ENCODE measurements at places on chromosomes 3 and 15.
A peak's percentile ranks its signal among the peaks of the same experiment; 100 is the strongest.

DNA sequence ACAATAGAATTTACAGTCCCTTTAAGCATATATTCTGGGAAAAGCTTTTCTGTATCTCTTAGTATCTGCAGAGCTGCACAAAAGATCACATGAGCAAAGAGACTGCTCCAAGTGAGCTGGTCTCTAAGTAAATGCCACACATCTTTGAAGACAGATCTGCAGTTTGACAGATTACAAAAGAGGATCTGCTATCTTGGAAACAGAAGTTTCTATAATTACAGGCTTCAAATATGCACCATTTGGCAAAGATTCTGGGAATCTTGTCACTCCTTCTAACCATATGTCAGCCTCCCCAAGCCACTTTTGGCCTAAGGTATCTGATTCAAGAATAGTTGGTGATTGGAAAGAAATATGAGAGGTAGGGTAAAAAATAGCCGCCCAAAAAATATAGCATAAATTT, 9.6 kb upstream of the CFAP44 start:
- no peak for DNase-seq

DNA sequence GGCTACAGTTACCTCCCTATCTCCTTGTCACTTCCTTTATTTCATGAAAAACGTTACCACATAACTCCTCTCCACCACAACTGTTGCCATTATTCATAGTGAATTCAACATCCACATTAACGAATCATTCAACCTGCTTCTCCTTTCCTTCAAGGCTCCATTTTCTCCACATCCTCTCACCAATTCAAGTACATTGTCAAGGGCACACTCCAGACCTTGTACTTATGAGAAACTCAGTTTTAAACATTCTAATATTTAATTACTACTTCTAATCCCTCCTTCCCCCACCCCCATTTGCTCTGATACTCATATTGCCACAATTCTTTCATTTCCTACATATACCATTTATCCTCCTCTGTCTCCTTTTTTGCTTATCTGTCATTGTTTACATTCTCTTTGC, 871.2 kb downstream of the TUSC7 start:
- DNase-seq, result no peak

- DNase-seq, result no peak
These were observed 1.6 kb upstream of the TTLL3 start for GRCh38 chr3:9808345-9809037.

- DNase-seq, result no peak
These were observed 1021.0 kb downstream of the EPHA3 start for GRCh38 chr3:90128391-90128790.

GRCh38 chr15:90641581-90642463, 75.3 kb upstream of the BLM start:
- DNase-seq, result no peak

DNA sequence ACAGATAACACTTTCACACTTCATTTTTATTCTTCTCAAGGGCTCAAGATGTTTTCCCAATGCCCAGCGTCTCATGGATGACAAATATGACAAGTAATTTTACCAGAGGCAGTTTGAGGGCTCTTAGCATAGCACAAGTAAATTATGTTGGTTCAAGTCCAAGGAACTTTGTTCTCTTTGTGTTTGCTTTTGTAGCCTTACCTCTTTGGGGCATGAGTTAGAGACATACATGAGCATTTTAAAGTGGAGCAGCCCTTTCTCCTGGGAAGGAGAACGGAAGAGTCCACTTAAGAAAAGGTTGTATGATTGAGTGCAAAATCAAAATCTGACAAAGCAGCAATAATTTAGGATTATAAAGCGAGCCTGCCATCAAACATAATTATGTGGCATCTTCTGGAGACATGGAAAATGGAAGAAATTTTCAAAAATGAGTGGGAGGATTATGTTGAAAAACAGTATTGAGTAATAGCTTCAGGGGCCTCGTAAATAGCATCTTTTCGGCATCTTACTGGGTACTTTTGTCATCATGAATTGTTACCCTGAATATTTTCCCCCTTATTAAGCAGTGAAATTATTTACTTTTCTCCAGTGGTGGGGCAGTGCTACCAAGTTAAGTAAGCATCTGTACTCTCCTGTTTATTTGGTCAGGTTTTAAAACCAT, 65.9 kb downstream of the PGPEP1L start:
- DNase-seq, result no peak

- no peak for DNase-seq
These were observed 28.5 kb upstream of the LRRC34 start for GRCh38 chr3:169841171-169841570.

DNA sequence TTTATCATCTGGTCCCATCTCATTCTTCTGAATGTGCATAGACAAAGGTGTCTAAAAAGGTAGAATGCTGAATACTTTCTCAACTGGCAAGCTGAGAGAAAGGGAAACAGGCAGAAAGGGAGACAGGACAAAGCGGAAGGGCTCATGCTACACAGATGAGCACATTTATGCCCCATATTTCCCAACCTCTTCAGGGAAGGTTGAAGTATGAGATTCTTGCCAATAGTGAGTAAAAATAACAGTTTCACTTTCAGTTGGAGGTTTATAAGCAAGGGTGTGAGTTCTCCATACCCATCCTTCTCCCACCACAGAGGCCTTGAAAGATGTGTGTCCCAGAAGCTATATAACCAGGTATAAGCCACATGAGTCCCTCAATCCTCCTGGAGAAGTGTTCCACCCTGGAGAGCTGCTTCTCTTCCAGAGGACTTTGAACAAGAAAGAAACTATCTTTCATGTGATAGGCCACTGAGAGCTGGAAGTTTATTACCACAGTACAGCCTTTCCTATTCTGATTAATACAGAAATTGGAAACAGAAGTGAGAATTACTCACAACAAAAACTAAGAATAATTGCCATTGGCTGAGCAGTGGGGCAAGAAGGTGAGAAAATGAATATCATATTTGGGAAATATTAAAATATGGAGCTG, 709.4 kb upstream of the NR2F2 start:
- DNase-seq, result no peak

- no peak for DNase-seq
These were observed 384.1 kb downstream of the CADM2 start for GRCh38 chr3:85342915-85343314.

GRCh38 chr15:46278062-46278461, 643.2 kb downstream of the SQOR start:
- no peak for DNase-seq

DNA sequence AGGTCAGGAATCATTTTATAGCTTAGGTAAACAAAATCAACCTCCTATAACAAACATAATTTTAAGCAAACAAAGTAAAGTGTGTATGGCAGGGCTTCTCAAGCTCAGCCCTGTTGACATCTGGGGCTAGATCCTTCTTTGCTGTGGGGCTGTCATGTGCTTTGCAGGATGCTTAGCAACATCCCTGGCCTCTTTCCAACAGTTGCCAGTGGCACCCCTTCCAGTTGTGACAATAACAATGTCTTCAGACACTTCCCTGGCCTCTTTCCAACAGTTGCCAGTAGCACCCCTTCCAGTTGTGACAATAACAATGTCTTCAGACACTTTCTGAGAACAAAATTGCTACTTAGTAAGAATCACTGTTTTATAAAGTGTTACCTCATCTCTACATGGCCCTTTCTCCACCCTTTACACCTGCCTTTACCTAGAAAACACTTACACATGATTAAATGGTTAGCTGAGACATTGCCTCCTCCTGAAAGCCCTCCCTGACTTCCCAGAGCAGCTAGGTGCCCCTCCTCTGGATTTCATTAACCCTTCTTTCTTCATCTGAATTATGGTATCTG, 194.0 kb upstream of the LMCD1 start:
- no peak for DNase-seq

DNA sequence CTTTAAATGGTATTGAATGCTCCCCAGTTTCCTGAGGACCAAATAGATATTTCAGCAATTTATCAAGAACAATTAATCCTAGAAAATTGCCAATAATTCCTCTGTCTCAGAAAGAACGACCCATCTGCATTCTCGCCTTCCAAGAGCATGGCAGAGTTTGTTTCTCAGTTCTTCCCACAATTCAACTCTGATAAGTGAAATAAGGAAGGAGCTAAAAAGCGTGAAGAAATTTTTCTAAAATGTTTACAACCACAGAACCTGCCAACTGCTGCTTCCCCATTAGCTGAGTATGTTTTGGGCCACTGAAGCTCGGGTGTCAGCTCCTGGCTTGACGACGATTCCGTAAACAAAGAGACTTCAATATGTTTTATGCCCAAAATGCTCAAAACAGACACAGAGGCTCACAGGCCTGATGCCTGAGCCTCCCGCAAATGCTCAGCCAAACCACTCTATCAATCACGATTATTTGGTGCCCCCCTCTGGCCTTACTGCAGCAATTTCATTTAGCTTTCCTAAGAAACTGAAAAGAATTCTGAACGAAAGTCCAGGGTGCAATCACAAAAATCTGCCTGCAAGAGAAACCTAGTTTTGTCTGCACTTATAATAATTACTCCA, 259.2 kb upstream of the CCDC54 start:
- peak; percentile 79 for DNase-seq

GRCh38 chr3:104291437-104291851, 1075.3 kb upstream of the ALCAM start:
- no peak for DNase-seq

GRCh38 chr15:33907326-33907725, 61.0 kb upstream of the CHRM5 start:
- no peak for DNase-seq

DNA sequence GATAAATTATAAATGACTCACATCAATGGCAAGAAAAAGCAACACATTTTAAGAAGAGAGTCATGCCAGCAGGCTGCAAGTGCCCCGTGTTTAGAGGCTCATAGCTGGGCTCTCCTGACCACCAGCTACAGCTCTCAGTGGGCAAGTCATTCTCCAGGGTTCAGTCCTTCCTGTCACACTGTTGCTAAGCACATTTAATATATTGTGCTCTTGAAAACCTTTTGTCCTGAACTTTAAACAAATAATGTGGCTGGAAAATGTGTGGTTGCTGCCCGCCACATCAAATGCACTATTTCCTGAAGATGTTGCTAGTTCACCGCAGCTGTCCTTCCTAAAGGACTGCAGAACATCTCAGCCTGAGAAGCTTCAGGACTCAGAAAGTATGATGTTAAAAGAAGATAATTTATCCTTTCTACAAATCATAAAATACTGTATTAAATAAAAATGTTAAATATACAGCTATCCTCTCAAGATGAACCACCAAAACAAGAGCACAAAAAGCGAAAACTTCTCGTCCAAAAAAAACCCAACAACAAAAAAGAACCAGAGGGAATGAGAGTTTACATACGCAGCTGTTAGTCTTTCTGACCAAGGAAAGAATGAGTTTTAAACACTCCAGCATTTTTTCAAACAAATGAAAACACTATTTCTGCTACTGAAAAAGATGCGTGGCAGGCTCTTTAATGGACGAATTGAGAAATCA, 951 bp downstream of the TARS3 start:
- no peak for DNase-seq

- DNase-seq, result no peak
These were observed 685.7 kb downstream of the MECOM start for GRCh38 chr3:168977716-168978374.

- no peak for DNase-seq
These were observed 50.7 kb downstream of the TIGIT start for GRCh38 chr3:114344492-114344891.

GRCh38 chr15:57504599-57504940, 87.1 kb upstream of the MYZAP start:
- no peak for DNase-seq

DNA sequence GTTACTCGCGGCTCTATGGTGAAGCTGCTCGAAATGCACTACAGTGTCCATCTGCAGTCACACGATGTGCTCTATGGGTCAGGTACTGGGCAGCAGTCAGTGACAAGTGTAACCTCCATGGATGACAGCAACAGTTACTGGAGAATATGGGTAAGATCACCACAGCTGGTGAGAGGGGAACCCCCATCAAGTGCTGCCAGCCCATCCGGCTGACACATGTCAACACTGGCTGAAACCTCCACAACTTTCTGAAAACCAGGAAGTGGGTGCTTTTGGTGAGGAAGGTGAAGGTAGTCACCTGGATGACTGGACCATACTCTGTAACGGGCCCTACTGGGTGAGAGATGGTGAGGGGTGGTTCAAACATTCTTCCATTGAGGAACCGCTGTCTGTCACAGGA, 87.4 kb upstream of the C15orf39 start:
- DNase-seq, result no peak

- no peak for DNase-seq
These were observed 54.8 kb upstream of the TNFSF10 start for GRCh38 chr3:172577987-172578570.

- no peak for DNase-seq
These were observed 298.3 kb upstream of the TGFBR2 start for GRCh38 chr3:30308131-30308530.

DNA sequence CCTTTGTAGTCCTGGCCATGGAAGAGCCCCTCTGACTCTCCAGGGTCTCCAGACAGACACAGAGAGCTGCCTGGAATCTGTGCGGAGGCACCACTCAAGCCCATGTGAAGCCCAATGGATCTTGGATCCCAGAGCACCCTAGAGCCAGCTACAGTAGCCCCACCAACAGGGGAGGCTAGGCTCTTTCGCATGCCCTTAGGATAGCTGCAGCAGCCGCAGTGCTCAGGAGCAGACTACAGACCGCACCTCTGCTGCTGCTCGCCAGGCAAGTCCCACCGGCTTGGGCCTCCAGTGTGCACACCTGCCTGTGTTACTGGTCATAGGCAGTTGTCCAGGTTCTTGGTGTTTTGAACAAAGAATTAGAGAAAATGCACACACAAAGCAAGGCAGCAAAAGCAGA, 131.6 kb downstream of the SPATA16 start:
- no peak for DNase-seq

DNA sequence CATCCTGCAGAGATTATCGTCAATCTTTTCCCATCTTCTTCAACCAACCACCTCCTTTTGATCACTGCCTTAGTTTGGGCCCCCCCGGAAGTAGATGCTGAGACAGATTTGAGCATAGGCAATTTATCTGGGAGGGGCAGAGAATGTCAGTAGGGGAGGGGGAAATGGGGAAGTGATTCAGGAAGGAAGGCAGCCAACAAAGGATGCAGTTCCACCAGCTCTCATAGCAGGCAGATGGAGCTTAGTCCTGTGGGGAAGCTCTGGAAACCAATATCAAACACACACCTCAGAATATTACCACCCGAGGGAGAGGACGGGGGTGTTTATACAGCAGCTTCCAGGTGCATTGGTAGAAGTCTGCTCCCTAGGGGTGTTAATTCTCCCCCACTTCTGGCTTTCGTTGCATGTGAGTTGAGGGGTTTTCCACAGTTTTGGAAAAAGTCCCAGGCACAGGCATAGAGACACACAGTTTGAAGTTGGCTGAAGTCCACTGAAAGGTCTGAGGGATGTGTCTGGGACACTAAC, 91.5 kb upstream of the TNFAIP8L3 start:
- no peak for DNase-seq

GRCh38 chr15:100093211-100094126, 248.3 kb downstream of the ADAMTS17 start:
- no peak for DNase-seq

- no peak for DNase-seq
These were observed 673.6 kb downstream of the EDEM1 start for GRCh38 chr3:5861151-5861550.

GRCh38 chr3:31157893-31158620, 263.6 kb upstream of the GADL1 start:
- DNase-seq, result no peak

- no peak for DNase-seq
These were observed 3.2 kb upstream of the CHSY1 start for GRCh38 chr15:101255051-101255395.

GRCh38 chr15:35437157-35437556, 108.8 kb downstream of the DPH6 start:
- DNase-seq, result no peak

GRCh38 chr3:149619136-149619535, 38.7 kb downstream of the WWTR1 start:
- no peak for DNase-seq

GRCh38 chr3:58434168-58434504, 504 bp upstream of the PDHB start:
- no peak for DNase-seq
